ENCODE measurements at places on chromosomes 2 and 18.

GRCh38 chr2:73163483-73164367, 38.6 kb upstream of the NOTO start:
- no peak for DNase-seq

GRCh38 chr2:171824086-171824485, 70.0 kb downstream of the SLC25A12 start:
- DNase-seq = no peak

DNA sequence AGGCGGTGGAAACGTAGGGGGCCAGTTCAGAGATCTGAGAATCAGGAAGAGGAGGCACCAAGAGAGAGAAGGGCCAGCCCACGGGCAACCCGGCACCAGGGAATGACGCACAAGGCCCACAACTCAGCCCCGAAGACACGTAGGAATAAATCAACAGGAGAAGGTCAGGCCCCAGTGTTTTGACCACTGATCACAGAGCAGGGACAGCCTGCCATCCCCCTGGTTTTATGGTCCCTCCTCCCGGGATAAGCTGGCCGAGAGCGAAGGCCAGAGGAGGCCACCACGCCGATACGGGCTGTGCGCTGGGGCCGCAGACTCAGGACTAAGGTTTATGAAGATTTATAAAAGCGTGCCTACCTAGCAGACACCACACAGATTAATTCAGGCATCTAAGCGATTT, 341.4 kb downstream of the ZNF516 start:
- DNase-seq = no peak

GRCh38 chr2:154443919-154444318, 254.6 kb upstream of the KCNJ3 start:
- no peak for DNase-seq

GRCh38 chr2:47833516-47833968, 50.6 kb downstream of the MSH6 start:
- peak; percentile 52 for DNase-seq

Data from GM06990 (cell line).